ENCODE measurements at places on chromosomes 7 and 10. TPM values are rescaled to one million over a fixed set of nuclear protein-coding genes. Genes with fewer than 3 reads are reported as not detected.

Gene XRCC2
- 1.6 TPM for total RNA-seq

Gene CYP26C1
- not detected for total RNA-seq

Gene BTBD16
- total RNA-seq, result not detected

Gene NPY
- 3.1 TPM for total RNA-seq

Gene FAS
- total RNA-seq, result 8.4 TPM

Gene C7orf57
- not detected for total RNA-seq

Gene CDH23
- total RNA-seq, result 3.7 TPM

Gene PDZD7
- total RNA-seq, result 1.0 TPM

Gene ANKRD30A
- not detected for total RNA-seq

Gene NODAL
- total RNA-seq, result not detected

Gene NEUROD6
- not detected for total RNA-seq

Gene ACSM6
- total RNA-seq, result not detected

Gene DDC
- total RNA-seq, result 0.52 TPM

Gene CC2D2B
- total RNA-seq, result 1.6 TPM

Gene HABP2
- under 0.01 TPM for total RNA-seq

Gene PAPOLB
- total RNA-seq, result under 0.01 TPM

Gene IKZF1
- 2.1 TPM for total RNA-seq

Gene CCL26
- total RNA-seq, result not detected

Gene NKX6-2
- total RNA-seq, result not detected

Gene CDNF
- 1.0 TPM for total RNA-seq

Gene RHEB
- total RNA-seq, result 73.6 TPM

Gene FOXI2
- not detected for total RNA-seq

Gene NKX2-3
- 1.0 TPM for total RNA-seq

Gene HNRNPF
- 87.2 TPM for total RNA-seq

Gene GPR15LG
- total RNA-seq, result not detected

Gene GBX1
- not detected for total RNA-seq

Gene AKR1C4
- total RNA-seq, result not detected

All from skeletal muscle tissue (tissue), 5 donors.